EL (cell line): ENCODE measurements at places on chromosomes 12 and 14.

DNA sequence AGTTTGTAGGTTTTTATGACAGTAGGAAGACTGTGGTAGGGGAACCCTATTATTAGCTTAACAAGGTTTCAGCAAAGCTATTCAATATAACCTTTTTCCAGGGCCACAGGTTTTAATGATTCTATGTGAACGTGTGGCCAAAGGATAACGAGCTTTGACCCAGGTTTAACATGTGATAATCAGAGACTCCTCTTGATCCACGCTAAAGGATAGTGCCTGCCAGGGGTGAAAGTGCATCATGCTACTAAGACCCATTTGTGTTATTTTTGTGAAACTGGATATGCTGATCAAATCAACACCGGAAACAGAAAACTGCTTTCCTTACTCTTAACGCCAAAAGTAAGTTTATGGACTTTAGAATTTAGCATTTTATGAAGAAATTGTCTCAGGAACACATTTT lies 909 bp upstream of the TAOK3 start:
- DNase-seq = no peak

DNA sequence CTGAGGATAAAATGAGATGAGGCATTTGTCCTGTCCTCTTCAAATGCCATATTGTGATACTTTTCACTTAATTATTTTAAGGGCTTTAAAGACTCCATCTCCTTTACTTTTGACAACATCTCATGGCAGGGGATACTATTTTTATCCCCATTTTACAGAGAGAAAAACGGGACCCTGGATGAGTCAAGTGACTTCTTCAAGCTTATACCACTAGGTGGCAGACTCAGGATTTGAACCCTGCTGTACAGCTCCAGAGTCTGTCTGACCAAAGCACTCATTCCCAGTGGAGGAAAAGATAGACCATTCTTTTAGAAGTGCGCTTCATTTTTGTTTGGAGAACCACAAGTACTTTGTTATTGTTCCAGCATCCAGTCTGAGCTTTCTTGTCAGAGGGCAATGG lies 1.7 kb upstream of the SMOC1 start:
- DNase-seq = peak; percentile 8

- DNase-seq = no peak
These were observed 306.2 kb downstream of the GALC start for GRCh38 chr14:87686746-87687145.

- DNase-seq = peak; percentile 83
These were observed 36.4 kb upstream of the FBRSL1 start for GRCh38 chr12:132453361-132454192.

- DNase-seq = peak; percentile 61
These were observed 66.9 kb downstream of the HMGA2 start for GRCh38 chr12:65891219-65891618.

GRCh38 chr14:55752580-55753390 lies 172.8 kb downstream of the KTN1 start:
- peak; percentile 74 for DNase-seq

GRCh38 chr14:39034481-39035296 lies 68.3 kb downstream of the SEC23A start:
- DNase-seq = no peak

- DNase-seq = no peak
These were observed 323.9 kb upstream of the DIO2 start for GRCh38 chr14:80535171-80535570.

DNA sequence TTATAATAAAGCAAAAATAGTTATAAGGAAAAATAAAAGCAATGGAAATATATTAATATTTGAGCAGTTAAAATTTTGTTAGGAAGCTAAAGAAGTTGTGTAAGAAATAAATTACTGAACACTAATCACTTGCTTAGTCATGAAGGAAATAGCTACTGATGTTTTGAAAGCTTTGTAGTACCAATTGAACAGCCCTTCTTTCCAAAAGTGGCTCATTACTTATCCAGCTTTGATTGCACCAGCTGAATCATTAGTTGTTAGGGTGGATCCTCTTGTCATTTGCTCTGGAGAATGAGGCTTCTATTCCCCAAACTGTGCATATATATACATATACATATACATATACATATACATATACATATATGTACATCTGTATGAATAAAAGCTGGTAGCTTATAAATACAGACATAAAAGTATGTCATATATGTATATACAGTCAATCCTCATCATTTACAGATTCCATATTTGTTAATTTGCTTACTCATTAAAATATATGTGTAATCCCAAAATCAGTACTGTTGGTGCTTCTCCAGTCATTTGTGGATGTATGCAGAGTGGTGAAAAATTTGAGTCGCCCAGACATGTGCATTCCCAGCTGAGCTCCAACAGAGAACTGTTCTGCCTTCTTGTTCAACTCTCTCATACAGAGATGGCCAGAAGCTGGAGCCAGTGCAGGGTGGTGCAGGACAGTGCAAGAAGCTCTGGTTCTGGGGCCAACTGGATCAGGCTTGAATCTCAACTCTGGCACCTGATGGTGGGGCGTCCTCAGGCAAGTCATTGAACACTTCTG lies 214.1 kb downstream of the RPAP3 start:
- no peak for DNase-seq

DNA sequence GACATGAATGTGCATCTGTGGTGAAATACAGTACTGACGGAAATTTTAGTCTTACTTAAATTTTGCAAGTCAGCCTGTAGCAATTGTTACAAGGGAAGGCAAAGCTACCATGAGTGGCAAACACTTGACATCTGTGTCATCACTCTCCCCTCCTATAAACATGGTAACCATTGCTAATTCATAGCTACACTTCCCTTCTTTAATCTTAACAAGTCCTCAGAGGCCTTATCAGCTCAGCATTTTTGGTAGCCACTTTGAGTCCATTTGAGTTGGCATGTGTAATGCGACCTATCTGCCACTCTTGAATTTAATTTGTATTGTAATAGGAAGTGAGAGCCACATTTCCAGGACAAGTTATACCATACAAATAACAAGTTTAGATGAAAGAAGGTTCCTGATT lies 218.1 kb downstream of the RMST start:
- DNase-seq = no peak

DNA sequence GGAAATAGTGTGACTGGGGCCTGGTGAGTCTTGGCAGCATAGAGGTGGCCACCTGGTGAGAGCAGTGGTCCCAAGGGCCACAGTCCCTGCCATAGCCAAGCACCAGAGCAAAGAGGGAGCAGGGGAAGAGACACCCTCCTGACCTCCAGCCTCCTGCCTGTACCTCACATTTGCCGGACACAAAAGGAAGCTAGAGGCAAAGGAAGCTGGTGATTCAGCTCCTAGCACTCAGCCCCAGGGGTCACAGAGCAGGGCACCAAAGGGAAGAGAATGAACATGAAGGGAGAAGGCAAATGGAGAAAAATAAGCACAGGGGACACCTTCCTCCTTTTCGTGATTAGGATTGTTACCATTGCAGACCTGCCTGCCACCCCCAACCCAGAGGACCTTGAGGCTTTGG lies 216.8 kb downstream of the ZFP36L1 start:
- peak; percentile 70 for DNase-seq

DNA sequence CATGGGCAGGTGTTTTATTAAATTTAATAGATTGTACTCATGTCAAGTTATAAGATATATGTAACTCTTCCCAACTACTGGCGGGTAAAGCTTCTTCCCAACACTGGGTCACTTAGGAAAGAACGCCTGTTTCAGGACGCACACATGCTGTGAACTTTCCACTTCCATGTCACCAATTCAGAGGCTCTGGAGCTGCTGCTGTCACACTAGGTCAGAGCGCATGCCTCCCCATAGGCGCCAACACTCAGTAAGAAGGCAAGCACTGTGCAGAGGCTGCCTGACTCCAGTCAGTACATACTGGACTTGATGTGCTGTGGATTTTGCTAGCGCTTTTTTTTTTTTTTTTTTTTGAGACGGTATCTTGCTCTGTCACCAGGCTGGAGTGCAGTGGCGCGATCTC lies 17.2 kb downstream of the SLC15A4 start:
- DNase-seq = no peak

DNA sequence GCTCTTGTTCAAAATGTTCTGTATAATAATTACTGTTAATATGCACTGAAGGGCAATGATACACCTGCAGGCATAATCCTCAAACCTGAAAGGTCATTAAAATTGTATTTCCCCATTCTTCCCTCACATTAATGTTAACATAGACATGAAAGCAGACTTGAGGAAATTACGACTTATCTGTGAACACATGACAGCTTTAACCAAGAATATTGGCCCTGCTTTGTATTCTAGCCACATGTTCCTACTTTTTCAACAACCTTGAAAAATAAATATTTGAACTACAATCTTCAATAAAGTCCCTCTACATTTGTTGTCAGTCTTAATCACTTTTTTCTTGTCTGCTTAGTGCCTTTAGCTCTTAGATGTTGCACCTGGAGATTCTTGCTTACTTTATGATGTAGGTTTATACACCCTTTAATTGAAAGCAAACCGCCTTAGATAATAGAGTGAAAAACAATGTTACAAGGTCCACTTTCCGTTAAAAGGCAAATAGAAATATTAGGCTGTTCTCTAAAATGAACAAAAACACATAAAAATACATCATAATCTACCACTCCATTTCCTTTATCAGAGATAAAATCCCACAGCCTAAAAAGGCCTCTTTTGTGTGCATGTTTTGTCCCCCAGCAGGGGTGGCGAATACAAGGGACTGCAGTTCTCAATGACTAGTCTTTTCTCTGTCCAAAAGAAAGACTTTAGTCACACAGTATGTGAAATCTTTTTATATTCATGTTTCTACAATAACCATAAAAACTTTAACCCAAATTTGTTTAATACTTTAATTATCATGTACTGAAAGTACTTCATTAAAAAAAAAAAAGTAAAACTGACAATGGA lies 55.9 kb downstream of the ZFC3H1 start:
- no peak for DNase-seq

DNA sequence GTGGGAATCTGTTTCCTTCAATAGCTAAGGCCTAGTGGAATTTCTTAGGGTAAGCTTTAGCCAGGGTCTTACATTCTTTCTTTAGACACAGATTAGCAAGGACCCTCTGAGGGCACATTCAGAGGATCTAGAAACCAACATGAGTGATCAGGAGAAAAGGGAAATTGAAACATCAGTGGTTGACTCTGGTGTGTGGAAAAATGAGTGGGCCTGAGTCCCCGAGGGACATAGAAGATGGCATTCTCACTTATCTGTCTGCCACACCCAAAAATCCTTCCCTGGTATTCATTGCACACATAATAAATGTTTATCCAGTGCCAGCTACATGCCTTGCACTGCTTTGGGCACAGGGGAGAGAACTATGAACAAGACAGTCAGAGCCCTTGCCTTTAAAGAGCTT lies 82.9 kb downstream of the SSPN start:
- DNase-seq = no peak

GRCh38 chr14:36070720-36071043 lies 105.8 kb downstream of the PTCSC3 start:
- no peak for DNase-seq

GRCh38 chr14:92475451-92476187 lies 38.0 kb upstream of the RIN3 start:
- DNase-seq = no peak

DNA sequence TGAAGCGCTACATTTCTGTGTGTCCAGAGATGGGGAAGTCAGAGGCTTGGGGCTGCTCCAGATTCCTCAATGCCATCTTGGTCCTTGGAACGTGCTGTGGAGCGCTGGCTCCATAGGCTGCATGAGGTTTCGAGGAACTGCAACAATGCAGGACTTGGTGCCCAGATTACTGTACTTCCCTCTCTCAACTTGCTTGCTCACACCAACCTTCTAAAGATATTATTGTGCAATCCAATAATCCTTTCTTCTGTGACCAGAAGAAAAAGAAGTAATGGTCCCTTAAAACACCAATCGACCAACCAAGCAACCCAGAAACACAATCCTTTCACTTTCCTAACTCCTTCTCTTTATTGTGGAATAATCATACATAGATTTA lies 3.7 kb downstream of the PRICKLE1 start:
- DNase-seq = no peak

- DNase-seq = peak; percentile 87
These were observed 4.3 kb upstream of the CD9 start for GRCh38 chr12:6195665-6196535.

DNA sequence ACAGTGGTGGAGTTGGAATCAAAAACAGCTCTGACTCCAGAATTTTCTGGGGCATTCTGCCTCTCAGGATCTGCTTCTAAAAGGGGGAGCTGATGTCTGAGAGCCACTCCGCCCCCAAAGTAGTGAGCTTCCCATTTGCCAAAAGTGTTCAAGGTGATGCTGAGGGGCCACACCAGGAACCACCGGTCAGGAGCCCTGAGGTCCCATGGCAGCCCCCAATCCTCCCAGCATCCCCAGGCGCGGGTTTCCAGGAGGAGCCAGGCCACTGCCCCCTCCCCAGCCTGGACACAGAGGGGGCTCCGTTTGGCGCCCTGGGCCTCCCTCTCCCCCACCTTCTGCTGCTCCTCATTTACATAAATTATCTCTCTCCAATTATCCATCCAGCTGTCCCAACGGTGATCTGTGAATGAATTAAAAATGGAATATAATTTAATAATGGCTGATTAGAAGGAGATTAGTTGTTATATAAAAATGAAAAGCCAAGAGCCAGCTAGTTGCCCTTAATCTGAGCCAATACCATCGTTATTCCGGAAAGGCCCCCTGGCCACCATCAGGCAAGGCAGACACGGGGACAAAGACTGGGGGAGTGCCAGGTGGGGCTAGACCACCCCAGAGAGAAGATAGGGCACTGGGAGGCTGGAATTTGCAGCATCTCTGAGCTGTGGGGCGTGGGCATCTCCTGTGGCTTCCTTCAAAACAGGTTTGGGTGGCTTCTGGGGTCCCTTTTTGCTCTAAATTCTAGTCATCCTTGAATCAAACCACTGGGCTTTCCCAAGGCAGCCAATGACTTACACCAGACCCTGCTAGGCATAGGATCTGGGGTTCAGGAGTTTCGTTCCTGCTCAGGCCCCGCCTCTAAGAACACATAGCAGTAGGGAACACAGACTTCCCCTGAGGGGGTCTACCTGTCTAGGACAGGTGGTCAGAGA lies 19.7 kb upstream of the VSX2 start:
- DNase-seq = no peak

DNA sequence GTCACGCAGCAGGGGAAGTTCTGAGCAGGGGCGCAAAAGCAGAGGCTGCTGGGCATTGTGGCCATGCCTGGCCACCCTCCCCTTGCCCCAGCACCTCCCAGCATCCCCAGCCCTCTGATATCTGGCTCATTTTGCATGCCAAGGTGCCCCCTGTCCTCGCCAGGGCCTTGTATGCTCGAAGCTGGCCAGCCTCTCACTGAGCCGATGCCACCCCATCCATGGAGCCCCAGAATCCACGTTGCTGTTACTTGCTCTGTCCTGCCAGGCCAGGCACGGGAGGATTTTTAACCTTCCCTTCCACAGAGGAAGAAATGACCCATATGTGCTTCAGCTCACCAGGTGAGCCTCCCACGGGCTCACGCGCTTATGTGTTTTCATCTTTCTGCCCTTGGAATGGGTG lies 413.4 kb downstream of the BCL11B start:
- no peak for DNase-seq

DNA sequence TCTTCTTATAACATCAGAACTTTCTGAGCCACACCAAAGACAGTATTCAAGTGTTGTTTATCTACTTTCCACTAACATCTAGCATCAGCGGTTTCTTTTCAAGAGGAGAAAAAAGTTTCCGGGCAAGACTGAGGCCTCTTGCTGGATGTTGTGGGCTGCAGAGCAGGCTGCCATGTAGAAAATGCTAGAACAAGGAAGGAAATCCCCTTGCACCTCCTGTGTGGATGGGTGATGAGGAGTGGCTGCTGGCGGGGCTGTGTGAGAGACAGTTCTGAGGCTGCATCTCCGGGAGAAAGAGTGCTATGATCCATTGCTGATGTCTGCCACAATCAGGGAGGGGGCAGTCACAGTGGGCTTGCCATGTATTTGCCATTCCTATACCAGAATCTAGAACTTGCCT lies 37.8 kb upstream of the PPP1CC start:
- no peak for DNase-seq
